RPMI8226 (cell line): ENCODE measurements at places on chromosomes 6 and 20.

GRCh38 chr20:47224300-47224791 is 132.2 kb downstream of the ZMYND8 start:
- no peak for DNase-seq

DNA sequence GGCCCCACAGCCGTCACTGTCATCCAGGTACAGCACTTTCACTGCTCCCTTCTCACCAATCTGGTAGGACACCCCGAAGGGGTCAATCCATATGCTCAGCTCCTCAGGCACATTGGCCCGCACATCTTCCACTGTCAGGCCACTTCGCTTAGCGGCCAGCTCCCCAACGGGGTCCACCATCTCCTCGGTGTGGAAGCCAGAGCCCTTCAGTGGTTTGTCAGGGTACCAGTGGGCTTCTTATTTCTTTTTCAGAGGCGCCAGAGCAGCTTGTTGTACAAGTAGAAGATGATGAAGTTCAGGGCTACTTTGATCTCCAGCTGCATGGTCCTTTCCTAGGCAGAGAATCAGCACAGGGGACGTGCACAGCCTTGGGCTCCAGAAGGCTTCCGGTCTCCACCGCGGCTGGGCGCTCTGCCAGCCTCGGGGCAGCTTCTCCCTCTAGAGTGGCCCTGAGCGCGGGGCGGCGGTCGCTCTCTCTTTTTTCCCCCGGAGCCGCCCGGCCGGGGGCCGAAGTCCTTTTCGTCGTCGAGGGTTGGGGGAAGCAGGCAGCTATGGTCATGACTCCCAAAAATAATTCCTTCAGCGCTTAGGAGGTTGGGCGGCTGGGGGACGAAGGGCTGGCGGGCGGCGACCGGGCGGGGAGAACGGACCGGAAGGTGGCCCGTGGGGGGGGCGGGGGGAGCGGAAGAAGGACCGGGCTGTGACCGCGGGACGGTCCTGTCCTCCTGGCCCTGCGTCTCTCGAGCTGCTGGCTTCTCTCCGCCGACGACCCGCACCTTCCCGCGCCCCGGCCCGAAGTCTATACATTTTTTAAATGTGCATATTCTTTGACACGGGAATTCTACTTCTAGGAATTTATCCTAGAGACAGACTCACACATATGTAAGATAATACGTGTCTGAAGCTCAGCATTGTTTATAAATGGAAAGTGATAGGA is 6.5 kb upstream of the ZSCAN9 start:
- DNase-seq: peak; percentile 95

GRCh38 chr20:37989601-37990295 is 43.5 kb downstream of the TTI1 start:
- no peak for DNase-seq

DNA sequence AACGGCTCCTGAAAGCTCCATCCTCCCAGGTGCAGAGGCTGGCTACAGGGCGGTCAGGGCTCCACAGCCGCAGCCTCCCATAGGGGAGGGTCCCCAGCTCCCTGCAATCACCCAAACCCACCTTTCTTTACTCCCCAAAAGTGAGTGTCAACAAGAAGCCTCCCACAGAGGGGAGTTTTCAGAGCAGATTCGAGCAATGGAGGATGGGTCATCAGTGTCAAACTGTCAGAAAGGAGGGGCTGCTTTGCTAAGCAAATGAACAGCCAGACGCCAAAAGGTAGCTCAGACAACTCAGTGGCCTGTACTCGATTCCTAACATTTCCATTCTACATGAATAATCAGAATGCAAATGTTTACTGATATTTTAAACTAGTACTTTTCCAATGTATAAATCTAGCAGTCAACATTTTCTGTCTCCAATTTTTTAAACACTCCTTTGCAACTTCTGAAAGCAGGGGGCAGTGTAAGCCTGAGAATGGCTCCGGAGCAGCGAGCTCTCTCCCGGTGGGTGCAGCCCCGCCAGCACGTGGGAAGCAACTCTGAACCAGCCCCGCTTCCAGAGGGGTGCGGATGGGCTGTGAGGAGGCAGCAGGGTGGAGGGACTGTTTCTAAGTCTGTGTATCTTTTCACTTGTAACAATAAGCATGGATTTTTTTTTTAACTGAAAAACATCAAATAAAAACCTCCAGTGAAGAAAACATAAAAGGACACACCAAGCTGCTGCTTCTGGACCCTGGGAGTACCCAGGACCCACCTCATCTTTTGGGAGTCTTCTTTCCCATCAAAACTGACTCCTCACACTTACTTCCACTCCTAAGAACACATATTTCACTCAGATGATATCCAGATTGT is 54.9 kb downstream of the TAF4 start:
- DNase-seq: peak; percentile 58

DNA sequence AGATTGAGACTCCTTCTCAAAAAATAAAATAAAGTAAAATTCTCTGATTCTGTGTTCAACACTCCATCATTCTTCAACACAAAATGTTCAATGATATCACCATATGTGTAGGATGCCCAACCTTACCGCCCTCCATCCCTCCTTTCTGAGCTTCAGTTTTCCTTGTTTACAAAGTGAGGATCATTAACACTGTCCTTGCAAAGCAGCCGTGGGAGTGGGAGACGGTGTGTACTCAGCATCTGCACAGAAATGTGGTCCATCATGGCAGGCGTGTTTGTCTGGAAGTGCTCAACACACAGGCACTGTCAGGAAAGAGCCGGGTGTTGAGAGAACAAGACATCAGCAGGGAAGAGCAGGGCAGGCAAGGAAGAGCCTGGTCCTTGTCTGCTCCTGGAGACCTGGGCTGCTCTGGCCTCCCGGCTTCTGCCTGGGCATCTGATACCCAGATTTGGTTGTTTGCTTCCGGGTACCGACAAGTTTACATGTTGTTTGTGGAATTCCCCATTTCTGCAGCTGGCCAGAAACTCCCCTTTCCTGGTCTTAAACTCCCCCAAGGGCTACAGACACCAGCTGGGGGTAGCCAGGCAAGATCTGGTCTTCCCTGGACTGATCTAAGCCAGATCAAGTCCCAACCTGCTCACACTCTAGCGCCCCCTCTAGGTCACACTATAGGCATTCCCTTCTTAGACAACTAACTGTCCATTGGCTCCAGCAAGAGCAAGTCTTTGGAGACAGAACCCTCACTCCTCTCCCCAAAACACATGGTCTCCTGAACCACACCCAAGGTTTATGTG is 26.7 kb upstream of the TTPAL start:
- DNase-seq: peak; percentile 48

DNA sequence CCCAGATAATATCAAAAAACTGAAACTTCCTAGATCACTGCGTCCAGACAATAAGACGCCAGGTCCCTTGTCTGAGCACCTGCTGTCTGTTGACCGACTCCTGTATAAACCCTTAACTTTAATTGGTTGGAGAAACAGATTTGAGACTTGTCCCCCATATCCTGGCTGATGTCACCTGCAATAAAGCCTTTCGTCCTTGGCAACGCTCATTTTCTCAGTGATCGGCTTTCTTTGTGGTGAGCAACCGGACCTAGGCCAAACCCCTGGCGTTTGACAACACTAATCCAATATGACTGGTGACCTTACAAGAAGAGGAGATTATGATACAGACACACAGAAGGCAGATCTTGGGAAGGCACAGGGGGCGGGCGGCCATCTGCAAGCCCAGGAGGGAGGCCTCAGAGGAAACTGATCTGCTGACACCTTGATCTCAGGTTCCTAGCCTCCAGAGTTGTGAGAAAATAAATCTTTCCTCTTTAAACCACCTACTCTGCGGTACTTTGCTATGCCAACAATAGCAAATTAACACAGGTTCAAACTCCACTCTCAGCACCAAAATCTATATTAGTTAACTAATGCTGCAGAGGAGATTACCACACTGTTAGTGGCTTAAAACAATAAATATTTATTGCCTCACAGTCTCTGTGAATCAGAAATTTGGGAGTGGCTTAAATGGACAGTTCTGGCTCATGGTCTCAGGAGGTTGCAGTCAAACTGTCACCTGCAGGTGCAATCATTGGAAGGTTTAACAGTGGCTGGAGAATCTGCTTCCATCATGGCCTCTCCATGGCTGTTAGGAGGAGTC is 178.7 kb downstream of the OTOR start:
- DNase-seq: no peak

DNA sequence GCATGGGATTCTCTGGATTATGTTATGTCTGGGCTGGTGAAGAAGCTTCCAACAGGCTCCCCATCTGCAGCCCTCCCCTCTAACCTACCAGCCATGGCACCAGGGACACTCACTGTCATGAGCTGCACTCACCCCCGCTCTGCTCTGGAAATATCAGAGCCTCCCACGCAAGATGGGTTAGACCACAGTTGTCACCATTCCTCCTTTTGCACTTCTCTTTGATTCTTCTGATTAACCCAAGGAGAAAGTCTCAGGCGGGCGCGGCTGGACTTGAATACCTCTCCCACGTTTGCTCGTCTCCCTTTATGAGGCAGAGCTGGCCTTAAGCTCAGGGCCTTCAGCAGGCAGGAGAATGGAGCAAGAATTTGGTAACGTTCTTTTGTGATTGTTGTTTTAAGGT is 128.1 kb downstream of the CEBPB start:
- no peak for DNase-seq

DNA sequence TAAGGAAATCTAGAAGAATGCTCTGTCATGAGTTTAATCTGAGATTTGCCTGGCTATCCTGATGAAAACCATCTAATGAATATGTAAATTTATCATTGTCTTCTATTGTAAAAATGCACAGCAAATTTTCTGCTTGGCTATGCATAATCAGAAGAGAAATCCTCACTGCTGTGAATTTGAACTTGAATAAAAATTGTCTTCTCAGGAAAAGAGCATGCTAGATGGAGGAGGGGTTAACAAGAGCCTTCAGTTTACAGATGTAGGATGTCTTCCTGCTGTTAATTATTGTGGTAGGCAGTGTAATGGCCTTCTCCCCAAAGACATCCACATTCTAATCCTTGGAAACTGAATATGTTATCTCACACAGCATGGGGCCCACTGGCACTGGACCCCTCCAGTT is 45.8 kb downstream of the ANKEF1 start:
- DNase-seq: no peak

GRCh38 chr20:11895861-11896387 is 21.8 kb upstream of the BTBD3 start:
- DNase-seq: no peak

- DNase-seq: peak; percentile 54
Measured at GRCh38 chr20:58906894-58907293, 54.4 kb downstream of the GNAS start.

DNA sequence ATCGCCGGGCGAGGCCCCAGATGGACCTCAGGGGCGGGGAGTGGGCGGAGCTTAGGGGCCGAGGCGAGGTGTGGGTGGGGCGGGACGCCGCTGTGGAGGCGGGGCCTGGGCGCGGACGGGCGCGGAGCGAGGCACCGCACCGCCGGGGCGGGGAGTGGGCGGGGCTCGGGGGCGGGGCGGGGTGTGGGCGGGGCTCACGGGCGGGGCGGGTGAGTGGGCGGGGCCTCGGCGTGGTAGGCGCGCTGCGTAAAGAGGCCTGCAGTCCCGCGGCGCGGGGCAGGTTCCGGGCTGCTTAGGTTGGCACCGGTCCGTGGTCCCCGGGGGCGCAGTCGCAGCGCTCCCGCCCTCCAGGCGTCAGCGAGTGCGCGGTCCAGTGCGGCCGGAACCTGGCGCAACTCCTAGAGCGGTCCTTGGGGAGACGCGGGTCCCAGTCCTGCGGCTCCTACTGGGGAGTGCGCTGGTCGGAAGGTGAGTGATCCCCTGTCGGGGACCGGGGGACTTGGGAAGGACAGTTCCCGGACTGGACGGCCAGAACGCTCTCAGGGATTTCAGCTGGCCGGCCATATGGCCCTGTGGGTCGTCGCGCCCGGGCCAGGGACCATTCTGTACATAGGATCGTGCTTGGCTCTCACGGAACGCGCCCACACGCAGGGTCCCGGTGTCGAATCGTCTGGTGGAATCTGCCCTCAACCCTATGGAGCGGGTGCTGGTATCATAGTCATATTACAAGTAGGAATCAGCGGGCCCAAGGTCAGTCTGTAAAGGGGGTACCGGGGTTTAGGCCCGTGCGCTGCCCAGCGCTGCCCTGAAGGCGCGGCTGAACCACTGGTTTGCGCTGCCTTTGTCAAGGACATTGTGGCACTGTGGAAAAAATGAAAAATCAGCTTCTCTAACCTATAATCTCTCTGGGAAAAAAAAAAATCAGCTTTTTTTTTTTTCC is at the start of gene NQO2:
TSS of gene NQO2 (plus strand) at position 277 of the 940 bp plus-strand sequence. CDS start 6,659 bp downstream, outside the sequence.
- peak; percentile 96 for DNase-seq

DNA sequence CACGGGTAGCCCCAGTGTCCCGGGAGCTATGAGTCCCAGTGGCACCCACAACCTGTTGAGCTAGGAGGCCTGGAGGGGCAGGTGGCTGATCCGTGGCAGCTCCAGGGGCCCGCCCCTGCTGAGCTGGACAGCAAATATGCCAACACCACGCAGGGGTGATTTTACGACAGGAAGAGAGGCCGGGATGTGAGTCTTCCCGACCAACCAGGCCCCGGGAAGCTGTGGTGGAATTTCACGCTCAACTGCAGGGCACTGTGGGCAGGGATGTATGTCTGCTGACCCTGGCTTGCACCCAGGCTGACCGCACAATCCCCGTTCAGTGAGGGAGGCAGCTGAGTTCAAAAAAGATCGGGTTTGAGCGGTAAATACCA is 183.9 kb downstream of the ERMARD start:
- DNase-seq: no peak

- no peak for DNase-seq
Measured at GRCh38 chr6:46715141-46715540, 20.0 kb downstream of the PLA2G7 start.

- DNase-seq: no peak
Measured at GRCh38 chr6:153038378-153039057, 36.0 kb upstream of the MTRF1L start.

- DNase-seq: no peak
Measured at GRCh38 chr20:54065601-54066038, 4.8 kb downstream of the BCAS1 start.

DNA sequence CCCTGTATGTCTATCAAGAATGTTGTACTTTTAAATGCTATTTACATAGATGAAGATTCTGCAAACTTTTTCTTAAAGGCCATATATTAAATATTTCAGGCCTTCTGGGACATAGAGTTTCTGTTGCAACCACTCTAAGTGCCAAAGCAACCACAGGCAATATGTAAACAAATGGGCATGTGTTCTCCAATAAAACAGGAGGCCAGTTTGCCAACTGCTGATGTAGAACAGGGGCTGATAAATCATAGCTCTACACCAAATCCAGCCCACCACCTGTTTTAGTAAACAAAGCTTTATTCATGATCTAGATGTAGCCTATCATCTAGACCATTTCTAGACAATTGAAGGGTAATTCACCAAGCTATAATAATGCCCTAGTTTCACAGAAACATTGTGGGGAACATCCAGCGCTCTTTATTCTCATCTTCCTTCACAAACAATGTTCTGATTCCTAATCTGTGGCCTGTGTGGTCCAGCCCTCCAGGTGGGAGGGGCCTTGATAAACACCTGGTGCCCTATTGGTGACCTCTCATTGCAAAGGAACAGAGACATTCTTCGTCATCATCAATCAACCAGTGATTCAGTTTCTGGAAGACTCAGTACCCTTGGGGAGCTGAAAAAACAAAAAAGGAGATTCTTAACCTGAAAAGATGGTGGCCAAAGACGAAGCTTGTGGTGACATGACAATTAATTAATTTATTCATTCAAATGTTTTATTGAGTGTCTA is 80.2 kb downstream of the PREP start:
- DNase-seq: no peak

DNA sequence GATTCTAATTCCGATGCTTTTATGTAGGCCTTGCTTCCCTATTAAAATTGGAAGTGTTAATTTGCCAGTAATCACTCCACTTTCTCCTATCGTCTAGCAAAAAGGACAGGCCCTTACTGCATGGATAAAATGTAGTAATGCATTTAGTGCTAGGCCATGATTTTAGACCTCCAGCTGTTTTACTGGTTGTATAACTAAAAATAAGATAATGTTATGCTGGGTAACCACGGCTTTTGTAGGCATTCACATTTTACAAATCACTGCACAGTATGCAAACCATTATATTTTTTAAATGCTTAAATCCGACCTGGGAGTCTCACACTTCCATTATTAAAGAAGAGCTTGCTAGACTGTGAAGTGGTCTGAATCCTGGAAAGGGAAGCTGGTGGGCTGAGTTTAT is 179.5 kb downstream of the TFAP2A start:
- no peak for DNase-seq
